ENCODE measurements at places on chromosomes 16 and 17. TPM values are rescaled to one million over a fixed set of nuclear protein-coding genes. Genes with fewer than 3 reads are reported as not detected.
A peak's percentile ranks its signal among the peaks of the same experiment; 100 is the strongest.

- no peak for DNase-seq
- no peaks in the 10 kb centered on the region for H3K4me1 ChIP-seq
- H3K27ac ChIP-seq = no peak overlapping the region
Measured at GRCh38 chr17:61381537-61381936, 18.1 kb upstream of the TBX2 start.

DNA sequence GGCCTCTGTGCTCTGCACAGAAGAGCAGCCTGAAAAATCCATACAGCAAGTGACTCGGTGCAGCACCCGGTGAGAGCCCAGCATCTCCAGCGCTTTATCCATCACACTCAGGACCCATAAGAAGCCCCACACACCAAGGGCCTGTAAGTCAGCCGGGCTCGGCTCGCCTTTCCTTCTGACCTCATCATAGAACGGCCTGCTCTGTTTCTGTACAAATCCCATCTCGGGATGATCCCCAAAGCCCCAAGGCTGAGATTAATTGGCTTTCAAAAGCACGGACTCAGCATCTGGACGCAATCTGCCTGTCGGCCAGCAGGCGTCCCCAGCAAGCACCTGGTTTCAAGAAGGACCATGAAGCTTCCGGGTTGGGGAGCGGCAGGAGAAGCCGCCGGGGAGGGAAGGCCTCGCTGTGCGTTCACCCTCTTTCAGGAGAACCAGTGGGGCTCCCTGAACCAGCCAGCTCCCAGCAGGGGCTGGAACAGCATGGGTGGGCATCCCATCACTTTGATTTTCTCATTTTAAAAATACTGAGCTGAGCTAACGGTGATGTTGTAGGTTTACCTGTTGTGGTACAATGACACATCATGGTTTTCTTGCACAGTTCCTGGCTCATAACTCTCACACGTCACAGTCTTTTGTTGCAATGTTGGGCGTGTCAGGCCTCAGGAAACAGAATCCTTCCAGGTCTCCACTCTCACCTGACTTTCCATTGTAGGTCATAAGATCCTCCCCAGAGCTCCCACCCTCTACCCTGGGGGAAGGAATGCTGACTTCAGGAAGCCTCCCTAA, 6.7 kb downstream of the CCDC57 start:
- peak overlapping the region; percentile 53 for H3K27ac ChIP-seq
- H3K4me1 ChIP-seq = peaks cover 4% of the 10 kb centered on the region
- peak; percentile 94 for DNase-seq
- H3K27me3 ChIP-seq = no peaks in the 10 kb centered on the region
- peak overlapping the region; percentile 11 for H3K4me3 ChIP-seq

- no peak overlapping the region for H3K4me3 ChIP-seq
- peaks cover 59% of the 10 kb centered on the region for H3K4me1 ChIP-seq
- no peaks in the 10 kb centered on the region for H3K36me3 ChIP-seq
- peak overlapping the region; percentile 14 for H3K27ac ChIP-seq
Measured at GRCh38 chr16:4015275-4016004, 100.8 kb downstream of the ADCY9 start.

GRCh38 chr16:4556580-4556979, 440 bp downstream of the C16orf96 start:
- H3K27ac ChIP-seq = no peak overlapping the region
- H3K4me1 ChIP-seq = no peaks in the 10 kb centered on the region
- H3K36me3 ChIP-seq = no peaks in the 10 kb centered on the region
- DNase-seq = no peak

DNA sequence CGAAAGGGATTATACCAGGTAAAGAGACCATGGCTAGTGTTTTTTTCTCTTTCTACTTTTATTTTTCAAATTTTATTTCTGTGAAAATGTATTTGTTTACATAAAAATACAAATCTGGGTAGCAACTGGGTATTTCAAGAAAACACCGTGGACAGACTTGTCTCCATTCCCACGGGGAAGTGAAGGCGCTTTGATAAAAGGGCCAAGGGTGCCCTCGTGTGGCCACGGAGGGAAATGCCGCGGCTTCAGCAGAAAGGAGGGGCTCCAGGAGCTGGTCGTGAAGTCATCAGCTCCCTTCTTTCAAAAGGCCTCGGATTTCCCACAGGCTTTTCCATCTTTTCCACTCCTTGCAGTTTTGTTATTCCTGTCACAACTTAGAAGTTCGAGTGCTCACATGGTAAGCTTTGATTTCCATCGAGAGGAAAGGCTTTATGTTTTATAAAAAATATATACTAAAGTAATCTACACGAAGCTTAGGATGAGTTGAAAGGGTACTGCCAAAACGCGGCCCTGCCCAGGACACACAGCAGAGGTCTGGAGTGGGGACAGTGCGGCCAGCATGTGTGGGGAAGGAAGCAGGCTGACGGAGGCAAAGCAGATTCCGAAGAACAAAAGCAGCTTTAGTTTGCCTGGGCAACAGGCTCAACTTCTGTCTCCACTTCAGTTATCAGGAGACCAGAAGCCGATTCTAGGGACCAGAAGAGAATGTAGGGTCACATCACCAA, 15.3 kb upstream of the MNT start:
- no peak overlapping the region for H3K4me3 ChIP-seq
- peak; percentile 98 for DNase-seq
- H3K27me3 ChIP-seq = no peaks in the 10 kb centered on the region
- peak overlapping the region; percentile 54 for H3K27ac ChIP-seq
- H3K36me3 ChIP-seq = peaks cover 33% of the 10 kb centered on the region

Gene DNAAF8
- 0.84 TPM for total RNA-seq

DNA sequence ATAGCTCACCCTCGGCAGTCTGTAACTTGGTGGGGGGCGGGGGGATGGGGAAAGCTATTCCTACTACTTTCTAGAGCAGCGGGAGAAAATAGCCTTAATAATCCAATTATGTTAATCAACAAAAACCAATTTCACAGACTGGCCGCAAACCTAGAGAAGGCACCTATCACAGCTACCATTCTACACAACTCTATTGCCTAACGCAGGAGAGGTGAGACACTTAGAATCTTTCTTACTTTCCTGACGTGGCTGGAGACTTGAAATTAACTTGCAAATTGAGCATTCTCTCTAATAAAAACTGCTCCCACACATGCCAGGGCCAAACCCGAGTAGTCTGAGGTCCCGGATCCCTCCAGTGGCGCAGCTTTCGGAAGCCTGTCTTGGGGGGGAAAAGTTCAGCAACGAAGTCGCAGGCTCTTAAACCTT, 794 bp downstream of the SMG6 start:
- no peak for DNase-seq
- H3K4me3 ChIP-seq = peak overlapping the region; percentile 89
- peak overlapping the region; percentile 87 for H3K27ac ChIP-seq
- H3K36me3 ChIP-seq = peaks cover 25% of the 10 kb centered on the region
- peaks cover 35% of the 10 kb centered on the region for H3K4me1 ChIP-seq

Gene NUP88
- 50.7 TPM for total RNA-seq

- H3K36me3 ChIP-seq = no peaks in the 10 kb centered on the region
- H3K27ac ChIP-seq = no peak overlapping the region
- H3K4me3 ChIP-seq = no peak overlapping the region
- no peak for DNase-seq
- peaks cover 22% of the 10 kb centered on the region for H3K4me1 ChIP-seq
Measured at GRCh38 chr17:35742896-35743477, 10.1 kb downstream of the GAS2L2 start.

DNA sequence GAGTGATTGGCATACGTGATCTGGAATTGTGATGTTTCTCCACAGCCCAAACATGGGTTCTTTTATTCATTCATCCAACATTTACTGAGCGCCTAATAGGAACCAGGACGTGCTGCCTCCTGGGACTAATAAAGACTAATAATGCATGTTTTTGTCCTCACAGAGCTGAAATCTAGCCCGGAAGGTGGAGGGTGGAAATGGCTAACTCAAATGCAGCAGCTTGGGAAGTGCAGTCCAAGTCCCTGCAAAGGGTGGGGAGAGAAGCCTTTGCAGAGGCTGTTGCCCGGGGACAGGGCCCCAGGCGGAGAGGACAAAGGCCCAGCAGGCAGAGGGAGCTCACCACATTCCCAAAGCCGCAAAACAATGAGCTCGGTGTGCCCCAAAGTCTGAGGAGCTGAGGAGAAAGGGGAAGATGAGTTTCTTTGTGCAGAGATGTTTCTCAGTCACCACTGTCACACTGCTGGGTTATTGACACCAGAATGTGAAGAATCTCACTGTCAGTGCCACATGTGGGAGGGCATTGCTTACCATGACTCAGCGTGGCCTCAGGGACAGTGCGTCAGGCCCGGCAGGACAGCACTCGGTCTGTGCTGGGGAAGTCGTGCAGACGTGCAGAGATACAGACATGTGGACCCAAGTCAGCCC, 118.2 kb upstream of the CHMP6 start:
- H3K36me3 ChIP-seq = no peaks in the 10 kb centered on the region
- H3K4me3 ChIP-seq = no peak overlapping the region
- H3K27ac ChIP-seq = no peak overlapping the region

DNA sequence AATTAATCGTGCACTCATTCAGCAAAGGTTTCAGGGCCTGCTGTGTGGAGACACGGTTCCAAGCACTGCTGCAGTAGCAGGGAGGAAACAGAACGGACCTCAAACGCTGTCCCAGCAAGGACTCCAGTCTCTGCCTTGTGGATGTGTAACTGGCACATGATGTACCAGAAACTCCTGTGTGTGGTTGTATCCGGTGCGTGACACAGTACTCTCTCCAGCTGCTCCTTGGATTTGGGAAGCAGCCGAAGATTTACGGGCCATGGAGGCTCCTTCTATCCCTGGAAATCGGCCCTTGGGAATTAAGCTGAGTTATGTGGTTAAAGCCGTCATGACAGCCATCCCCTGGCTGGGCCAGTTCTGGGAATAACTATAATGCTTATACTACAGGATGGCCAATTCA, 8.5 kb upstream of the ANKRD11 start:
- no peak overlapping the region for H3K27ac ChIP-seq
- H3K27me3 ChIP-seq = no peaks in the 10 kb centered on the region
- H3K4me1 ChIP-seq = no peaks in the 10 kb centered on the region
- no peak for DNase-seq
- peaks cover 5% of the 10 kb centered on the region for H3K36me3 ChIP-seq
- no peak overlapping the region for H3K4me3 ChIP-seq

Gene TAC4
- not detected for total RNA-seq

DNA sequence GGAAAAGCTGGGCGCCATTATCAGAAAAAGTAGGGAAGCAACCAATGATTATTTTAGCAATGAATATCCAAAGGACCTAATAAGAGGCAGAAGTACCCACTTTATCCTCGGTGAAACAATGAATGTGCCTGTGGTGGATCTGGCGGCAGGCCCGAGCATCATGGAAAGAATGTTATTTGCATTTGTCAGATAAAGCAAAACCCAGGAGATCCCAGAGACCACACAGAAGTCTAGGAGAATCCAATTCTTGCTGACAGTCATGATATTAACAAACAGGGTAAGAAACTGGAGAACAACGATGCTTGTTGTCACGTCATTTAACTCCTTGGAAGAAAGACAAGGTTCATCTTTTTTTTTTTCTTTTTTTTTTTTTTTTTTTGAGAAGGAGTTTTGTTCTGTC, 12.0 kb upstream of the TNRC6A start:
- no peak for DNase-seq
- peaks cover 14% of the 10 kb centered on the region for H3K4me1 ChIP-seq
- H3K4me3 ChIP-seq = no peak overlapping the region
- no peaks in the 10 kb centered on the region for H3K27me3 ChIP-seq
- H3K27ac ChIP-seq = peak overlapping the region; percentile 7

- no peak overlapping the region for H3K4me3 ChIP-seq
- peaks cover 8% of the 10 kb centered on the region for H3K4me1 ChIP-seq
- DNase-seq = no peak
- H3K27me3 ChIP-seq = peaks cover 10% of the 10 kb centered on the region
- no peak overlapping the region for H3K27ac ChIP-seq
- no peaks in the 10 kb centered on the region for H3K36me3 ChIP-seq
Measured at GRCh38 chr17:17666111-17666714, 15.0 kb upstream of the RAI1 start.

Gene YBX2
- 5.2 TPM for total RNA-seq

Gene FLYWCH1
- total RNA-seq = 39.0 TPM

DNA sequence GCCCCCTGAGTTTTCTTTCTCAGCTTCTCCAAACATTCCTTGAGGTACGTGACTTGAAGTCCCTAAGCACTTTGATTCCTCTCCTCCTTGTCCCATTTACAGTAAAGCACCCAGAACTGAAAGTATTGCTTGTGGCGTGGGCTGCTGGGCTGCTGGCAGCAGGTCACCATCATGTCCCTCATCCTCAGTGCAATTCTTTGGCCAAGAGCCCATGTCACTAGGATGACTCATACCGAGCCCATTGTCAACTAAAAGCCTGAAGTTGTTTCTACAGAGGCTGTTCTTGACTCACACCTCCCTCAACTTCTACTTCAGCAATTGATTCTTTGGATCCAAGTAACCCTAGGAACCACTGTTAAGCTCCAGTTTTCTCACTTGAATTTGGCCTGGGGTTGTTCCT, 54.3 kb downstream of the KPNA2 start:
- no peak overlapping the region for H3K27ac ChIP-seq
- no peak overlapping the region for H3K4me3 ChIP-seq
- H3K27me3 ChIP-seq = no peaks in the 10 kb centered on the region
- H3K36me3 ChIP-seq = no peaks in the 10 kb centered on the region
- no peak for DNase-seq
- H3K4me1 ChIP-seq = no peaks in the 10 kb centered on the region

DNA sequence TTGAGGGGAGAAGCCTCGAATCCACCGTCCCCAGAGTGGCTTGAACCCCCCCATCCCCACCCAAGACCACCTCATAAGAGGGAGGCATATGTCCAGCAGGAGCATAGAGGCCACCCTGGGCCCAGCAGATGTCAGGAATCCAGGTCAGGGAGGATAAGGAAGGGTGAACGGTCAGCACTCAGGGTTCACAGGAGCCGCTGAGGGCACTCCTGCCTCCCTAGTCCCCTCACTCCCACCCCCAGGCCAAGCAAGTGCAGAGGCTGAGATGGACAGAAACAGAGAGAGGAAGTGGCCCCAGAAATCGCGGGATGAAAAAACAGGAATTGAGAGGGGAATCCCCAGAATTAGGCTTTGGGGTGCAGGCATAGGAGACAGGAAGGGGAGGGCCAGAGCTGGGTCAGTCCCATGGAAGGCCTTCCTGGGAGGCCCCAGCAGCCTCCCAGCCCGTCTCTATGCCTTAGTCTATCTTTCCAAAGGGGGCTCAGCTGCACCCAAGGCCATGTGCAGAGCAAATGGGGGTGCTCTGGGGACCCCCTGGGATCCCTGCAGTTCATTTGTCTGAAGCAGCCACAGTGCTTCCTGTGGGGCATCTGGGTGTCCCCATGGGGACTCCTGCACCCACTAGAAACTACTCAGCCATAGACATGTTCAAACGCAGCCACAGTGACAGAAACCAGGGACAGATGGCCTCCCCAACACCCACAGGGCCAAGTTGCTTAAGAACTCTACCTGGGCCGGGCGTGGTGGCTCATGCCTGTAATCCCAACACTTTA, 1.7 kb downstream of the CMTM3 start:
- H3K4me3 ChIP-seq = peak overlapping the region; percentile 70
- DNase-seq = no peak
- no peaks in the 10 kb centered on the region for H3K27me3 ChIP-seq
- peaks cover 23% of the 10 kb centered on the region for H3K36me3 ChIP-seq
- peaks cover 25% of the 10 kb centered on the region for H3K4me1 ChIP-seq

GRCh38 chr16:17330044-17330443, 140.7 kb downstream of the XYLT1 start:
- no peak for DNase-seq
- H3K4me1 ChIP-seq = peaks cover 63% of the 10 kb centered on the region
- no peaks in the 10 kb centered on the region for H3K36me3 ChIP-seq
- H3K27ac ChIP-seq = peak overlapping the region; percentile 75

Gene CFAP20
- 12.5 TPM for total RNA-seq

GRCh38 chr16:88503374-88503770, 50.3 kb downstream of the ZFPM1 start:
- no peaks in the 10 kb centered on the region for H3K27me3 ChIP-seq
- H3K4me1 ChIP-seq = peaks cover 20% of the 10 kb centered on the region
- H3K4me3 ChIP-seq = no peak overlapping the region
- no peak overlapping the region for H3K27ac ChIP-seq

All from esophagus muscularis mucosa (tissue), 4 donors.